CD4-positive, alpha-beta T cell treated with Interleukin-10 for 1 hour (primary cell): ENCODE measurements at places on chromosomes 12 and 14.

- DNase-seq = peak; percentile 52
Measured at GRCh38 chr14:34227834-34228649, 234.0 kb downstream of the SPTSSA start.

DNA sequence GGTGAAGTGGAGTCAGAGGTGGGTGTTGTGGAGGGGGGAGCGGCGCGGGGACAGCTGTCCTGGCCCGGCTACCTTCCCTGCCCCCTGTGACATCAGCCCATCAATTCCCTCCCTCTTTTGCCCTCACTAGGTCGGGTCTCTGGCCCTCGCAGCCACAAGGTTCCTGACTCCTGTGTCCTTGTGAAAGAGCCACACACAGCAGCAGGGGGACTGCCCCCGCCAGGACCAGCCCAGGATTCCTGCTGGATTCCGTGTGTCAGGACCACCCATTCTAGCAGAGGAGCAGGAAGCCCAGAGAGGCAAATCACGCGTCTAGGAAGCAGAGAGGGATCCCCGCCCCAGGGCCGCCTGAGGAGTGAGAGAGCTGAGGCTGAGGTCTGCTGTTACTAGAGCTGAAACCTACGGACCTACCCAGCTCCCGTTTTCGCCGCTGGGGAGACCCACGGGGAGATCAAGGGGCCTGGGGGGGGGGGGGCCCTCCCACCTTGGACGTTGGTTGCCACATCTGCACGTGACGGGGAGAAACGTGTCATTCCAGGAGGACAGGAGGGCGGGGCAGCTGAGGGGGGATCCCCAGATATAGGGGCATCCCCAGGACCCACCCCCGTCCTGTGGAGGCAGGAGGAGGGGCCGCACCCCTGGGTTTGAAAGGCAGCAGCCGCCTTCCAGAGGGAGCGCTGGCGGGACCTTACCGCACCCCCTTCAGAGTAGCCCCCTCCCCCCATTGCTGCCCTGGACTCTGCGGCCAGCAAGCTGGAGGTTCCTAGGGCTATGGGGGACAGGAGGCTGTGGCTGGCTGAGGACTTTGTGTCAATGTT lies 12.5 kb upstream of the INF2 start:
- peak; percentile 36 for DNase-seq

GRCh38 chr12:16526693-16527092 lies 79.3 kb downstream of the LMO3 start:
- no peak for DNase-seq

DNA sequence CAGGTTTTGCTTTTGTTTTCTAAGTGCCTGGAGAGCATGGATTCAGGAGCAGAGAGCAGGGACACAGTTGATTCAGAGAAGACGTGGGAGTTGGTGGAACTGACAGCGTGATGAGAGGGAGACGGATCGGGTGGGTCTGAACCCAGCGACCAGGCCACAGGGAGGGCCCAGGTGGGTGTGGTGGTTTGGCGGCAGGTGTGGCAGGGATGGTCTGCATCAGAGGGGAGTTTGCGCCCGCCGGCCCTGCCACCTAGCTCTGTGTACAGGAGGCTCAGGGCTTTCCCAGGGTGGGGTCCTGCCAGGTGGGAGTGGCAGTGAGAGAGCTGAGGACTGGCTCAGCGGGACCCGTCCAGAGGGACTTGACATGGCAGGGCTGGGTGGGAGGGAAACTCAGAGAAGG lies 33.3 kb upstream of the DIO3 start:
- DNase-seq = no peak

GRCh38 chr14:58740379-58740935 lies 102.7 kb downstream of the DACT1 start:
- DNase-seq = no peak

DNA sequence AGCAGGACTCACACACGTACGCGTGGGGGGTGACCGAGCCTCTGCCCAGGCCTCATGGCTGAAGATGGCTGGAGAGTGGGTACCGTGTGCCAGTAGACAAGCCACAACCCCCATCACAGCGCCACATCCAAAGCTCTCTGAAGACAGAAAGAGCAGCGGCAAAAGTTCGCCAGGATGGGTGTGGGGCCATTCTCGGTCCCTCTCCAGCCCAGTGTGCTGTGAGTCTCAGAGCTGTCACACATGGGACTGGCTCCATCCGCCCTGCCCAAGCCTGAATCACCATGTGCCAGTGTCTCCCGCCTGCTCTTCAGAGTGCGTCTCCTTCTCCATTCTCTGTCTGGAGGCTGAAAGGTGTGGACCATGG lies 5.7 kb downstream of the TMEM179 start:
- DNase-seq = no peak

DNA sequence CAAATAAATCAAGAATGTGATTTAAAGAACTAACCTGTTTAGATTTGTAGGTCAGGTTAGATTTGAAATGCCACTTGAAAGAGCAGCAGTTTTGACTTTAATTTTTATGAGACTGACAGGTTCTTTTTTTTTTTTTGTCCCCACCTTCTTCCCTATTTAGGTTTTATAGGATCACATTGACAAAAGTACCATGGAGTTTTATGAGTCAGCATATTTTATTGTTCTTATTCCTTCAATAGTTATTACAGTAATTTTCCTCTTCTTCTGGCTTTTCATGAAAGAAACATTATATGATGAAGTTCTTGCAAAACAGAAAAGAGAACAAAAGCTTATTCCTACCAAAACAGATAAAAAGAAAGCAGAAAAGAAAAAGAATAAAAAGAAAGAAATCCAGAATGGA lies 31.9 kb downstream of the KTN1 start:
- no peak for DNase-seq

GRCh38 chr14:23645812-23646647 lies 9.9 kb downstream of the DHRS2 start:
- no peak for DNase-seq

DNA sequence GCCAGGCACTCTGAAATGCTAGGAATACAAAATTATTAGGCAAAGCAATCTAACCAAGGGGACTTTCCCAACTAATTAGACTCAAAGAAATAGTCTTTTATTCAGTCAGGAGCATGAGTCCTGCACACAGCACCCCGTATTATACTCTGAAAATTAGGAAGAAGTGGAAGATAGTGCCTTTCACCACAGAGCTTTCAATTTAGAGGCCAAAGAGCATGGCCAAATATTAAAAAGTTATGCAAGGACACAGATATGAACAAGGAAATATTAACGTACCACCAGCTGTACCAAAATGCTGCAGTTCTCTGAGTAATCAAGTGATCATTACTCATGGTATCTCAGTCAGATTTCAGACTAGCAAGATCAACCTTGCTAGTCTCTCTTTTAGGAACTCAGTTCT lies 22.6 kb upstream of the MDM2 start:
- no peak for DNase-seq

GRCh38 chr14:99686557-99687283 lies 2.6 kb downstream of the CYP46A1 start:
- DNase-seq = no peak

DNA sequence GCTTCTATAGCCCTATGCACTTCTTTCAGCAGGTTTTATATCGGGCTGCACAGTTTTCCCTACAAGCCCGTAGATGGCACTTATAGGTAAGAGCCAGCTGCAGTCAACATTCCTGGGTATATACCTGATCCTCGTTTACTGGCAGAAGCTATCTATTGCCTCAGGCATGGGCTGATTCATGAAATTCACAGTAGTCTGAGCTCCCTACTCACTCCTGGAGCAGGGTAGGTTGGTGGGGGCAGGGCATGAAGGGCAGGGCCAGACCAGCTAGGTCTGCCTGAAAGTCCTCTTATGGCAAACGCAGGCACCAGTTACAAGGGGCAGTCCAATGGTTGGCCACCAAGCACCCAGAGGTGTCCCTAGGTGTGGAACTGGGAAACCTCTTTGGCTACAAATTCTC lies 345.8 kb downstream of the RPS29 start:
- no peak for DNase-seq

- DNase-seq = no peak
Measured at GRCh38 chr14:71780822-71781221, 151.4 kb upstream of the RGS6 start.

DNA sequence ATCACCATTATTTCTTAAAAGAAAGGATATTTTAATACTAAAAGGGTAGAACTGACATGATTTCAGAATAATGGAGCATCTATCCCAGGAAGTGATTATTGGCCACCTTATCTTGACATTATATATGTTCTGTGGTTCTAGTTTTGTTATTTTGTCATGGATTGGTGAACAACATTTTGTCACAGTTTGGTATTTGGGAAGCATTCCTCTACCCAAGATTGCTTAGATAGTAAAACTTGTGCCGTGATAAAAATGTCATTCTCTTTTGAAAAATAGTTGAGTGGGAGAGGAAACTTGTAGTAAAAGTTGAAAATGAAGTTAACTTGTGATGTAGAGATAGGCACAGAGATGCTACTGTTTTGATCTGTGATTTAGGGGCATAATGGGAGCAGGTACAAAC lies 65.7 kb downstream of the TMX1 start:
- DNase-seq = no peak

- no peak for DNase-seq
Measured at GRCh38 chr12:28776220-28776619, 372.9 kb upstream of the FAR2 start.

DNA sequence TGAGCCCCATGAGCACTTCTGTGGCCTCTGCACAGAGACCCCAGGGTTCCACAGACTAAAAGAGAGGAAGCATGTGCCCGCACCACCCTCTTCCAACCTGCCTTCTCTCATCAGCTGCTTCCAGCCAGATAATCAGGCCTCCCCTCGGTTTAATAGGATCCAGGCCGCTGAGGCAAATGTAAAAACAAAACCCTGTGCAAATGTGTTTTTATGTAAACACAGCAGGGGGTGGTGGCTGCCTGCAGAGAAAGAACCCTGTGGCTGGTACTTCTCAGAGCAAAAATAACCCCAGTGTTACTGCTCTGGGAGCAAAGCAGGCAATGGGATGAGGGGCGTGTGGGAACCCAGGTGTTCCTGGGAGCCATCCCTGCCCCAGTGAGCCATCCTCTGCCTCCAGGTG lies 46.2 kb downstream of the WSCD2 start:
- DNase-seq = no peak

GRCh38 chr14:102646615-102647014 lies 54.2 kb downstream of the RCOR1 start:
- DNase-seq = no peak

DNA sequence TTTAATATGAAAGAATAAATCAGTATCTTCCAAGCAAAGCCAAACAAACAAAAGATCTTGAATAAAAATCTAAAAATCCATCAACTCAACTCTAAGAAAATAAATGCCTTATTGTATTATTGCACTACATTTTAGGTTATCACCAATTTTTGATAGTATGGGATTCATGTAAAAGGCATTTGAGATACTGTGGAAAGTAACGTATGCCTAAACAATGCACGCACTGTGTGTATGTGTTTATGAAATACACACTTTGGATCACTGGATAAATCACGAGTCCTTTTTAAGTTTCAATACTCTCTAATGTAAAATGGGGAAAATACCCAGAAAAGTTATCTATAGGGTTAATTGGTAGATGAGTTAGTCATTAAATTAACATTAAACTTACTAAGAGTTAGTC lies 17.7 kb downstream of the WBP11 start:
- DNase-seq = no peak

DNA sequence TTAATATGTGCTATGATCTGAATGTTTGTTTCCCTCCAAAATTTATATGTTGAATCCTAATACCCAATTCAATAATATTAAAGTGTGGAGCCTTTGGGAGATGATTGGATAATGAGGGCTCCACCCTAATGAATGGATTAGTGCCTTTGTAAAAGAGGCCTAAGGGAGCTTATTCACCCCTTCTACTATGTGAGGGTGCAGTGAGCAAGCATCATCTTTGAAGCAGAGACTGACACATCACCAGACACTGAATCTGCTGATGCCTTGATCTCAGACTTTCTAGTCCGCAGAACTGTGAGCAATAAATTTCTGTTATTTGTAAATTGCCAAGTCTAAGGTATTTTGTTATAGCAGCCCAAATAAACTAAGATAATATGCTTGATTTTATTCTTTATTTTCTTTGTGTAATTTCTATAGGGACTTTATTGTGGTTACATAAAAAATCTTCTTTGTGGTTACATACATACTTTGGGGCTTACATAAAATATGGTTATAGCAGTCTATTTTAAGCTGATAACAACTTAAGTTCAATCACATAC lies 131.1 kb upstream of the SLC38A2 start:
- DNase-seq = no peak

GRCh38 chr14:66140963-66141362 lies 345.2 kb upstream of the CCDC196 start:
- DNase-seq = no peak

DNA sequence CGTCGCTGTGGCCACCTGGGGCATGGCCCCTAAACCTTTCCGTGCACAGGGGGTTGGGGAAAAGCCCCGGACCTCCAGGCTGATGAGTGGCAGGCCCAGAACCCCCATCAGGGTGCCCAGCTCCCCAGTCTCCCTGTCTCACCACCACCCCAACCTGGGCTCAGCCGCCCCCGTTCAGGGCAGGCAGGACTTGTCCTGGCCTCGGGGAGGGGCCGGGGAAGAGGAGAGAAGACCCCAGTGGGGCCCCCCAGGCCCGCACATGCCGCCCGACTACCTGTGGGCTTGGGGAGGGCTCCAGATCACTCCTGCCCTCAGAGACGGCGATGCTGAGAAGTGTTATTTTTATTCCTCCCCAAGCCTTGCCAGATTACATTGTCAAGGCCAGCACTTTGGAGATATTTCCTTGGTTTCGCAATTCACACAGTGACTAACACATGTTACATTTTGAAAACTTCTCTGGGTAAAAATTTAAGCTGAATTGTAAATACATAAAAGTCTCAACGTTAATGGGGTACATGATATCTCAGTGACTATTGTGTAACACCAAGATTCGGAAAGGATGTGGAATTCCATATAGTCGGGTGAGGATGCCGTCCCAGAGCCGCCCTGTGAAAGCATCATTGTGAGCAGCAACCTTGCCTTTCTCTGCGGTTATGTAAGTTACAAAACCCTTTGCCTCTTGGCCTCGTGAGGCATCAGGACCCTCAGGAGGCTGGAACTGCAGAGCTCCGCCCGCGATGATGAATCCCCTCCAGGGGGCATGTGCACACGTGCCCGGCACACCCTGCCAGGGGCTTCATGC lies 85.6 kb upstream of the DIO3 start:
- no peak for DNase-seq

DNA sequence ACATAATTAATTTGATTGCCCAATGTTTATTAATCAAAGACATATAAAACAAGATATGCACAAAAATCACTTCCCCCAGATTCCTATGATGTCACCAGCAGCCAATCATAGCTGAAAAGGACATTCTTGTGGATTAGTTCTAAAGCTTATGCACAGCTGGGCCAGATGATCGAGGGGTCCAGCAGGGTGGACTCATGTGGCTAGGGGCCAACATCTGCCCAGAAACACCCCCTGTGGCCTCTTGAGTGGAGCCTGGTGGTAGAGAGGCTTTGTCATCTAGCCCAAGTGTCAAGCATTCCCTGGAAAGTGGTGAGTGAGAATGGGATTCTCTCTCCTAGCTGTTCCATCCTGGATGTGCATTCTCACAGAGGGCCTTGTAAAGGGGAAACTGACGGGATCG lies 590.0 kb downstream of the BCL11B start:
- no peak for DNase-seq

DNA sequence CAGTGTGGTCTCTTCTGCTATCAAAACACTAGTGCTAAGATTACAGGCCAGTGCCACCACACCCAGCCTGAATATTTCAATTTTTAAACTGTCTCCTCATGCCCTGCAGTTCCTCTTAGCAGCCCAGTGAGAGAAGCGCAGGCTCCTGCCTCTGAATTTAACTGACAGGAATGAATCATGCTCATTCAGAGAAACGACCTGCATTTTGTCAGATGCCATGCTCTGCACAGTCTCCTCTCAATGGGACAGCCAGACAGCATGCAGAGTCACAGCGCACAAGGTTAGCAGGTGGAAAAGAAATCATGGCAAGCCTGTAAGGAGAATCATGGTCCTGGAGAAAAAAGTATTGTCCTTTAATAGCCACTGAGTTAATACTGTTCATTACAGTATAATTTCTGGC lies 691.0 kb upstream of the SEL1L start:
- no peak for DNase-seq

- DNase-seq = no peak
Measured at GRCh38 chr14:44180975-44181374, 326.1 kb downstream of the FSCB start.
